ENCODE measurements at places on chromosomes 1 and 21.

GRCh38 chr1:114238053-114238452, 84.4 kb upstream of the SYT6 start:
- DNase-seq: no peak

DNA sequence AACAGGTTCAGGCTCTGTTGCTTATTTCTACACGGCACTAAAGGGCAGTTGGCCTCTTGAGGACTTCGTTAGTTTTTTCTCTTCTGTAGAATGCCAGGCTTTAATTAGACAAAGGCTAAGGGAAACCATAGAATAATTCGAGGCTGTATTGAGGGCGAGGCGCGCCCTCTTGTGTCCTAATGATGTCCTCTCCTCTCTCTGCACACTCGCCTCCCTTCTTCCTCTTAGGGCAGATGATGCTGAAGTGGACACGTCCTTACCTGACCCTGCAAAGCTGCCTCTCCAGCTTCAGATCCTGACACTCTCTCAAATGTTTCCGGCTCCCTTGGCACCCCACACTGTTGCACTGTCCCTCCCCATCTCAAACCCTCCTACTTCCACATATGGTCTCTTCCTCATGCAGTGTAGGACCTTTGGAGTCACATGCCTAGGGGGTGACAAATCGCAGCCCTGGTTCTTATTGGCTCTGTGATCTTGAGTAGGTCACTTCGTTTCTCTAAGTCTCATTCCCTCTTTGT, 1.9 kb upstream of the ZSCAN20 start:
- peak; percentile 51 for DNase-seq

DNA sequence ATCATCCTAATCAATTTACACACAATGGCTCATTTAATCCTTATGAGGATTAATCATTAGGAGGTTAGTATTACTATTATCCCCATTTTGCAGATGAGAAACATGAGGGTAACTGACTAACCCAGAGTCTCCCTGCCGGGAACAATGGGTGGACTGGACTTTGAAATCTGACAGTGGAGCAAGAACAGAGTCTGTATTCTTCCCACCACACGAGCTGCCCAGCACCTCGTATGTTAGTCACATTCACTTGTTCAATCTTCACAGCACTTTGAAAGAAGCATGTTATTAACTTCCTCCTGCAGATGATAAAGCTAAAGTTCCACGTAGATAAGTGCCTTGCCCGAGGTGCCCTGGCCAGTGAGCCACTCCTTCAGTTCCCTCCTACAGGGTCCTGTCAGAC, 12.4 kb downstream of the C8B start:
- DNase-seq: no peak

DNA sequence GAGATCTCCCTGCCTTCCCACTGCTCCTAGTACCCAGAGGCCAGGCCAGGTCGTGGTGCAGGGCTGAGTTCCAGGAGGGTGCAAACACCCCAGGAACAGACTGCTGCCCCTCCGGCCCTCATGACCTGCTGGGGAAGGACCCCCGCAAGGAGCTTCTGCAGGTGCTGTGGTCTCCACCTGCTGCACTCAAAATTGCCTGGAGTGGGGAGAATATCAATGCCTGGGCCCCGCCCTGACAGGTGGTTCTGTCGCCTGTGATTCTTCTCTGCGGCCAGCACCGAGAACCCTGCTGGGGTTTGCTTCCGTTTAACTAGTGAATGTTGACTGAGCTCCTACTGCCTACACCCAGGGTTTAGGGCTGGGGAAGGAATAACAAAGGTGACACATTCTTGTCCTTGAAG, 2.1 kb upstream of the TFF3 start:
- DNase-seq: no peak

DNA sequence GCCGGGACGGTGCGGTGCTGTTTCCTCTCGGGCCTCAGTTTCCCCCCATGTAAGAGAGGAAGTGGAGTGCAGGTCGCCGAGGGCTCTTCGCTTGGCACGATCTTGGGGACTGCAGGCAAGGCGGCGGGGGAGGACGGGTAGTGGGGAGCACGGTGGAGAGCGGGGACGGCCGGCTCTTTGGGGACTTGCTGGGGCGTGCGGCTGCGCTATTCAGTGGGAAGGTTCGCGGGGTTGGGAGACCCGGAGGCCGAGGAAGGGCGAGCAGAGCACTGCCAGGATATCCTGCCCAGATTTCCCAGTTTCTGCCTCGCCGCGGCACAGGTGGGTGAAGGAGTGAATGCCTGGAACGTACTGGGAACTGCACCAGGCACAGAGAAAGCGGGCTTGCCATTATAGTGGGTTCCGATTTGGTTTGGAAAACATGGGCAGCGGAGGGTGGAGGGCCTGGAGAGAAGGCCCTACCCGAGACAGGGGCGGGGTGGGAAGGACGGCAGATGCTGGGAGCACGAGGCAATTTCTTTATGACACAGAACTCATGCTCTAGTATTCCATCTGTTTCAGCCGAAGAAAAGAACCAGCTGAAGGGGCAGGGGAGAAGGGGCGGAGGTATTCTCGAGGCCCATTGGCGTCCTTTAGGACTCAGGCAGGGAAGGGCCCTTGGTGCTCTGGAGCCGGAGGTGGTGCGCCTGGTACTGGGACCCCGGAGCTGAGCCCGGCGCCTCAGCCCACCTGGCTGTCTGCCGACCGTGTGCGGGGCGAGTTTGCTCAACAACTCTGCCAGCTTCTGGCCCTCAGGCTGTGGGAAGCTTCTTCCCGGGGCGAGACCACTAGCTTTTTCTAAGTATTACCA, 960 bp downstream of the PCSK9 start:
- DNase-seq: no peak

GRCh38 chr1:108551137-108551862, 8.6 kb upstream of the EEIG2 start:
- DNase-seq: no peak

DNA sequence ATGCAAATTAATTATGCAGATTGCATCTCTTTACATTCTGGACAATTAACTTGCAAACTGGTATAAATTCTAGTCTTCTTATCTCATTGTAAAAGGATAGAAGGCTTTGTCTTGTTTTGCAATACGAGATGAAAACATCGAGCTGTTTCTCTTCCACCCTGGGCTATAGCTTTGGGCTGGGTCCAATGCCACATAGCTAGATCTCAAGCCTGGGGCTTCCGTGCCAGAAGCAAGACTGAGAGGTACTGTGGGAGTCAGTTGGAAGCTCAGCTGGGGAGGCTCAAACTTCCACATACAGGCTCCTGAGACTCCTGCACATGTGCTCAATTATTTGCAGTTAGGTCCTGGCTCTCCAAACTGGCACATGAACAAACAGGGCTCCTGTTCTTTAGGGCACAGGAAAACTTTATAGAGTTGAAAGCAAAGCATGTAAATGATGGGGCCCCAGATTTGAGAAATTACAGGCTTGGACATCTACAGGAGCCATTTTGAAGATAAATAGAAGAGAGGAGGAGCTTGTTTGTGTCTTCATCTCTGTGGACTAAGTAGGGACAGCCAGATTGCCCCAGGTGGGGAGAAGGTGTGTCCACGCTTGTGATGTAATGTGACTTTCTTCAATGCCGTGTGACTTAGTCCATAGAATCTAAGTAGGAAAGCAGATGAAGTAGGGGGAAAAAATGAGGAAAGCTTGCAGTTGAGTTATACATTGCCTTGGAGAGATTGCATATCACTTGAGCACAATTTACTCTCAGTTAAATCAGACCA, 65.9 kb upstream of the SIPA1L2 start:
- DNase-seq: no peak

DNA sequence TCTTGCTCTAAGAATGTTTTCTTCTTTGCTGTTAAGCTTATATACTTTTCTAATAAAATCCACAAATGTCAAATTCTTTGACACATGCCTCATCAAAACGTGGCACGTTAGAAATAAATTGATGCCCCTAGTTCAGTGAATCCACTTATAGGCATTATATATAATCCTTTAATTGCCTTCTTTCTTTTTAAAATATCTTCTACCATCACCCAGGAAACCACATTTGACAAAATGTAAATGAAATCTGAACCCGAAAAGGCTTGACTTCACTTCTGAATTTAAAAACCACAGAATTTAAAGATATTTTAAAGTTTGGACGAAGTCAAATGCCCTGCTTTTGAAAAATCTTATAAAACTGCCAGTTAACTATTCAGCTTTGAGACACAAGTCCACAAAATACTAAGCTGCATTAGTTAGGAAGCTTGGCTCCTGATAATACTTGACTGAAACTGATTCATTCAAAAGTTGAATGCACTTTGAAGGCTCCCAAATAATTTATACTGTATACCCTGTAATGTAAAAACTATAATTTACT, 22.4 kb upstream of the KIFAP3 start:
- no peak for DNase-seq

DNA sequence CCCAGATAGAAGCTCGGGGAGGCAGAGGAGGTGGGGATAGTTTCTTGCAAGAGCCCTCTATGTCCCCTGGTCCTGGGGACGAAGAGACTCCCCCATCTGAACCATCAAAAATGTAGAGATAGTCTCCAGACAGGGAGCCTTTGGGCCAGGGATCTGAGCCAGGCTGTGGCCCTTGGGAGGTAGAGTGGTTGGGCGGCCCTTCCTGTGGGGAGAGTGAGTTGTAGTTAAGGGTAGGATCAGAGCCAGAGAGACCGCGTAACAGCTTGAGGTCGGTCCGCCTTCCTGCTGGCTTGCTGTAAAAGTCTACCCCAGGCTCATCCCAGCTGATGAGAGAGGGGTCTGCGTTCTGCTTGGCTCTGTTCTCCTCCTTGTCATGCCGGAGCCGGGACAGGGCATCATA, 25.3 kb downstream of the PIK3C2B start:
- no peak for DNase-seq

GRCh38 chr1:112325504-112325903, 70.5 kb upstream of the CTTNBP2NL start:
- DNase-seq: no peak

DNA sequence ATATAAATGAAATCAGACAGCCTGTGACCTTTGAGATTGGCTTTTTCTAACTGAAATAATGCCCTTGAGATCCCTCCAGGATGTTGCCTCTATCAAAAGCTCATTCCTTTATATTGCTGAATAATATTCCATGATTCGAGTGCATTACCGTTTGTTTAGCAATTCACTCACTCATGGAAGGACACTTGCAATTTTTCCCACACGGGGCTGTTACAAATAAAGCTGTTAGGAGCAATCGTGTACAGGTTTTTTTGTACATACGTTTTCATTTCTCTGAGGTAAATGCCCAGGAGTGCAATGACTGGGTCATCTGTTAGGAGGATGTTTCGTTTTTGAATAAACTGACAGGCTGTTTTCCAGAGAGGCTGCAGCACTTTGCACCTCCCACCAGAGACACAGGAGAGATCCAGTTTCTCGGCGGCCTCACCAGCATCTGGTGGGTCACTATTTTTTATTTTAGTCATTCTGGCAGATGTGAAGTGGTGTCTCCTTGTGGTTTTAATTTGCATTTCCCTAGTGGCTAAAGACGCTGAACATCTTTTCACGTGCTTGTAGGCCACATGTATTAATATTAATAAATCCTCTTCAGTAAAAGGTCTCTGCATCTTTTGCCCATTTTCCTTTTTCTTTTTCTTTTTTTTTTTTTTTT, 11.0 kb downstream of the PRDM15 start:
- DNase-seq: peak; percentile 45

DNA sequence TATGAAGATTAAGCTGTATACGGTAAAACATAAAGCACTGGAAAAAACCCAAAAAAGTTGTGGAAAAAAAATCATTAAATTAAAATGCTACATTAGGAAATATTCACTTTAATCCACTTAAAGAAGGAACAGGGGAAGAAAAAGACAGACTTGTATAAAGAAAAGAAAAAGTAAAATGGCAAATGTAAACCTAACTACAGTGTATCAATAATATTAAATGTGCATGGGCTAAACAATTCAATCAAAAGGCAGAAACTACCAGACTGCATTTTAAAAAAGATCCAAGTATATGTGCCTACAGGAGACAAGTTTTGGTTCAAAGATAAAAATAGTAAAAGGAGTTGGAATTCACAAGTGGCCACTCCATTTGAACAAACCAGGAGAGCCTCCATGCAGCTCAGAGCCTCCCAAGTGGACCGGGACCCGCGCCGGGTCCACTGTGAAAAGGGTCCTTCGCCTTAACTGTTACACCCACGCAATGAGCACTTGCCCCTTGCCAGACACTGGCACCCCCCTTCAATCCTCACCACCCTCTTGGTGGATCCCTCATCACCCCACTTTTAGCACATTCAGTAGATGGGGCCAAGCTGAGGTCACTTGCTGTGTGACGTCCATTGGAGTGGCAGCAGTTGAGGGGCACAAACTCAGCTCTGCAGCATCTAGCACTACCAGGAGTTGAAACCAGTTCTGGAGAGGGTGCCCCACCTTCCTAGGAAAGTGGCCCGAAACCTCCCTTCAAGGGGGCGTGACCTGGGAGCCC, 898 bp downstream of the C1orf174 start:
- DNase-seq: no peak

- no peak for DNase-seq
Observed at GRCh38 chr1:113886417-113887401, 672 bp downstream of the BCL2L15 start.

GRCh38 chr21:19712441-19712840, 1285.8 kb upstream of the NCAM2 start:
- DNase-seq: no peak

GRCh38 chr1:10399444-10399941, 629 bp downstream of the PGD start:
- DNase-seq: no peak

GRCh38 chr1:40739455-40740008, 44.1 kb upstream of the KCNQ4 start:
- no peak for DNase-seq

DNA sequence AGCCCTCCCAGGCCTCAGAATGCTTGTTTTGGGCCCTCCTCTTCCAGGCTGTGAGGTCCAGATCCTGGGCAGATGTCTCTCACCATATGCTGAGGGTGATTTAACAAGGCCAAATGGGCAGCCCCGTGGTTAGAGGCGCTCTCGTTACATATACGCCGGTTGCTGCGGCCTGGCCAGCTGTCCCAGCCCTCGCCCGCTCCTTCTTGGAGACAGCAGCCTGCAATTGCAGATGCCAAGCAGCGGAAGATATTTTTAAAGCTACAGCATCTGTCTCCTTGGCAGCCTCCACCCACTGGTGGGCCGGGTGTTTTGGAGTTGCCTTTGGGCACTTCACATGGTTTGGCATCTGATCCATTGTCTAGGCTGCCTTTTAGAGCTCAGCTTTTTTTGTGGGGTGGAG, 178.8 kb upstream of the NFIA start:
- DNase-seq: no peak

- no peak for DNase-seq
Observed at GRCh38 chr1:60889709-60890108, 192.7 kb upstream of the NFIA start.

- DNase-seq: no peak
Observed at GRCh38 chr1:165697491-165697880, 876 bp downstream of the ALDH9A1 start.

DNA sequence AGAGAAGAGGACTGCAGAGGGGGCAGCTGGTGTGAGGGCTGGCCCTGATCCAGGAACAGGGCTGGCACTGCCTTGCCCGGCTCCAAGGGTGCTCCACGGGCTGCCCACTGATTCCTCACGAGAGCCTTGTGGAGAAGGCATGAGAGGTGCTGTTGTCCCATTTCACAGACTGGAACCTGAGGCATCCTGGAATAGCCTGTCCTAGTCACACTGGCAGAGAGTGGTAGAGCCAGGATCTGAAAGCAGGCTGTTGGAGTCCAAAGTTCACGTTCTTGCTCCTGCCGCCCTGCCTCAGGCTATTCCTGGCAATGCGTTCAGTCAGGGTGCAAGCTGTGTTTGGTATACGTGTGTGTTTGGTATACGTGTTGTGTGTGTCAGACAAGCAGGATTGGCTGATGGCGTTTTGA, 1.8 kb downstream of the RER1 start:
- no peak for DNase-seq

GRCh38 chr1:43285269-43285990, at the start of gene C1orf210:
TSS of gene C1orf210 (minus strand) at chr1:43285581. CDS start at chr1:43283270, 2,311 bp downstream.
- no peak for DNase-seq

All from stimulated activated naive B cell treated with anti-CD40 and anti-IgM and Interleukin-4, amounts not matched to agents 10 μg/mL and 1 μg/mL and 100 μg/mL, for 72 hours (primary cell).